ENCODE measurements at places on chromosomes 7 and 10.
A peak's percentile ranks its signal among the peaks of the same experiment; 100 is the strongest.

DNA sequence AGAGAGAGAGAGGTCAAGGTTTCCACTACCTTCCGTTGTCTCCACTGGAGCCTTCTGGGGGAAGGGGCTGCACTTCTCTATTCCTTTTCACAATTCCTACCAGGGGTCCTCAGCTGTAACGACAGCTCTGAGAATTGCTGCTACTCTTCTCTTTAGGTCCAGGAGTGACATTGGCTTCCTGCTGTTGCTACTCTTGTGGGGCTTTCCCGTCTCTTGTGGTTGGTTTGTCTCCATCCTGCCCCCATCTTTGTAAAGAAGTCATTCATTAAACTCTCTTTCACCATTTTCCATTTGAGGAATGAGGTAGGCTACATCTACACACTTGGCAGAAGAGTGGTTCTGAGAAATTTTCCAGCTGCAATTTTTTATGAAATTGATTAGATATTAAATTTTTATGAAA is 238.8 kb upstream of the LYZL1 start:
- DNase-seq, result no peak

DNA sequence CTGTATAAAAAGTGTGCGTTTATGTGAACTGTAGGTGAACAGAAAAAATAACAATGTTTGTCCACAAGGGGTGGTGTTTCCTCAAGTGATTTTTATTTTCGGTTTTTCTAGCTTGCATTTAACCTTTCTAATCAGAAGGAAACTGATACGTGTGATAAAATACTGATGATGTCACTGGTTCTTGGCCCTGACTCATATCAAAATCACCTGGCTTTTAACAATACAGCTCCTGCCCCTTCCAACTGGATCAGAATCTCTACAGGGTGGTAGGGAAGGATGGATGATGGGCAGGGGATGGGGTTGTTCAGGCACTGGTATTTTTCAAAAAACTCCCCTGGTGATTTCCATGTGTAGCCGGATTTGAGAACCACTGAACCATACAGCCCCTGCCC is 10.9 kb downstream of the NPFFR1 start:
- peak; percentile 9 for DNase-seq

- DNase-seq, result no peak
Measured at GRCh38 chr10:32600317-32600716, 154.4 kb downstream of the CCDC7 start.

DNA sequence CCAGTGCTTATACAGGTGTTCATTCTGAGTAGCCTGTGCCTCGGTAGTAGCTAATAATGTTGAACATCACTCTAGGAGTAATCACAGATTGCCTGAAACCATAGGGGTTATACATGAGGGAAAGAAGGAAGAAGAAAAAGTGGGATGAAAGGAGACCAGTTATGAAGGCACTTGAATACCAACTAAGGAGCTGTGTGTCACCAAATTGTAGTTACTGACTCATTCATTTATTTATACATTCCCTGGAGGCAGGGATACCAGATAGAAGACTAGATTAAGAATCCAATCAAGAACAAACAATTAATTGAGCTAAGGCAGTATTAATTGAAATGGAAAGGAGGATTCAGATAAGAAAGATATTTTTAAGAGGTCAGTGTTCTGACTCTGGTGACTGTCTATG is 129.6 kb upstream of the PRPS1L1 start:
- no peak for DNase-seq

DNA sequence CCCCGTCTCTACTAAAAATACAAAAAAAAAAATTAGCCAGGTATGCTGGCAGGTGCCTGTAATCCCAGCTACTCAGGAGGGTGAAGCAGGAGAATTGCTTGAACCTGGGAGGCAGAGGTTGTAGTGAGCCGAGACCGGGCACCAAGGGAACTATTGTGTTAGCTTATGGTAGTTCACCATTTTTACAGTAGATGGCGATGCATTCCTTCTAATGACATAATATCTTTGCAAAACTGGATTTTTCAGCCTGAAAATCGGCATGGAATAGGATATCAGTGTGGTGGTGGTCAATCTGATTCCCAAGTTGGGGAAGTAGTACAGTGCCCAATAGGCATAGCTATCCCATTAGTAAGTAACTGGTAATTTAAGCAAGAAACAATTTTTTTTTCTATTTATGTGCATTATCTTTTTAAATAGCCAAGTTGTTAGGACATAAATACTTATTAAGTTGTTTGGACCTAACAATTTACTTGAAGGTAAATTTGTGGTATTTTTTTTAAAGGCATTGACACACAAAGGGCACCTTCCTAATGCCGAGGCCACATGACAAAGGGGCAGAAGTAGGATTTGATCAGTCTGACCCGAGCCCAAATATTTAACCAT is 17.6 kb upstream of the IMPDH1 start:
- DNase-seq, result peak; percentile 56

DNA sequence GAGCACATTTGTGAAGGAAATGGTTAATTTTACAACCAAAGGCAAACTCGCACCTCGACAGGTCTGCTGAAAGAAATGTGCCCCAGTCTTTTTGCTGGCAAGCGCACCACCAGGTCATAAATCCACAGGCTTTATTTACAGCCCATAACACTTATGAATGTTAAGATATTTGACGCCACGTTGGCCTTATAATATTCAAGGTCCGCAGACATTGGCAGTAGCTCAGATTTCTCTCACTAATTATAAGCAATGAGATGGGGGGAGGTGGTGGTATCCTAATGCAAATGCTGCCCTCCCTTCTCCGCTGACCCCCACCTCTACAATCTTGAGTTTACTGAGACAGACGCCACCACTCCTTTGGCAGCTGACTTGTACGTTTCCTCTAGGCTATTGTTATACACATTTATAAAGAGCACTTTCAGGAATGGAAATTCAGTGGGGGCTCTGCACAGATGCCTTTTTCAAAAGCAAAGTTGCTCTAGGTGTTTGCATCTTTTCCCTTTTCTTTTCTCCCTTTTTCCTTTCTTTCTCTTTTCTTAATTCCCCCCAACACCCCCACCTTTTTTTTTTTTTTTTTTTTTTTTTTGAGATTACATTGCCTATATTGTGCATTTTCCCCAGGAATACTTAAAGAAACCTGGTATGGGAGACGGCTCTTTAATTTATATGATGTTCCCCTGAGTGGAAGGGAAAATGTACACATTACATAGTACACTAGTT is 6.7 kb downstream of the TCF7L2 start:
- no peak for DNase-seq

DNA sequence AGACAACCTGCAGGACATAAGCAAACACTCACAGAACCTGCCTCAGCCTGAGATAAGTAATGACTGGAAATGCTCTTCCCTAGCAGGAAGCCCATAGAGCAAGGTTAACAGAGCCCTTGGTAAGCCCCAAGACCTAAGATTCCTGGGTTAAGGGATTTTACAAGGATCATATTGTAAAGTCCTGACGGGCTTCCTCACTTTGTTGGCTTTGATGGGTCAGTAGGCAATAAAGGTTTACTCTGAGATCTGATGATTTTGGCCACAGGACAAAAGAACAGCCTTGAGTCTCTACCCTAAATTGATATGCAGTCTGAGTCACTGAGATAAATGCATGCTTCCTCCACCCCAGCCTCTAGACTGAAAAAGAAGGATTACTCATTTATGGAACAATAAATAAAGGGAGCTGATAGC is 270.8 kb downstream of the HTR7 start:
- DNase-seq, result no peak

DNA sequence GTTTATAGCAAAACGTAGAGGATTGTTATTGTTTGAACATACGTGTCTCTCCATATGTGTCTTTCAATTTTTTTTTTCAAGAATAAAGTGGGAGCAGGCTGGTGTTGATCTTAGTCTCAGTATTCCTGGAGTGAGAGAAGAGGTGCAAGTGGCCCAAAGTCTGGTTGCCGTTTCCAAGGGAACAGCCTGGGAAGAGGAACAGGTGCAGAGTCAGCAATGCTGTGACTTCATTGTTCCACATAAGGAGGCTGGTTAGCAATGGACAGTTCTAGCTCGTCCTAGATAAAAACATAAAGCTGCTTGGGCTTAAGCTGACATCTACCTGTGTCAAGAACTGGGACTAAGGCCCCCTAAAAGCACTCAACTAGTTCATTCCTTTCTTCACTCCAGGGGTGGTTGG is 626.6 kb upstream of the TPK1 start:
- no peak for DNase-seq

- DNase-seq, result no peak
Measured at GRCh38 chr10:119502209-119502608, 40.3 kb downstream of the RGS10 start.

DNA sequence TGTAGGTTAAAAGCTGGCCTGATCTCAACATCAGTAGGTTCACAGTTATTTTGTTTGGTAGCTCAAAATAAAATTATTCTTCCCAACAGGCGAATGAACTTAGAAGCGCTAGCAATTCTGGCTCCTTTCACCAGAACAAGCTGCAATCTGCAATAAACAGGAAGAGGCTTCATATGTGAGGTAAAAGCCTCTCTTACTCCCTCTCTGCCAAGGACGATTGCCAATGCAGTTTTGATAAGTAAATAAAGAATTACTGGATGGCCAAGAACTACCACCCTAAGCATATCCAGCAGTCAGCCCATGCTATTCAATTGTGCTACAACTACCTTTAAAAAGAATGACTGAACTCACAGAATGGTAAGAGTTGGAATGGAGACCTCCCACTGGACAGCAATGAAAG is 150.0 kb upstream of the LAMB4 start:
- no peak for DNase-seq

DNA sequence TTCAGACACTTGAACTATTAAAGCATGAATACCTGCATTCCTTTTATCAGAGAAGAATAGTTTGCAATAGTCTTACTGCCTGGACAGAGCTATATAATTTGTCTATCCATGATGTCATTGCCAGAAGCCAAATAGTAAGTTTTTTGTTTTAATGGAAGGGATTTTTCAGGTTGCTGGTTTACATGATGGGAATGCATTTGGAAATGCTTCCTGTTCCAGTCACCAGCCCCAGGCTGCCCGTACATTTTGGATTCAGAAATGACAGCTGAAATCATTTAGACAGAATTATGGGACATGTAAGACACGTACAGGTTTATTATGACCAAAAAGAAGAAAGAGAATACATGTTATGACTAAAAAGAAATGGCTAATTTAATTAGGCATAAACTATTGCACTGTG is 293.1 kb downstream of the CDK14 start:
- DNase-seq, result no peak

DNA sequence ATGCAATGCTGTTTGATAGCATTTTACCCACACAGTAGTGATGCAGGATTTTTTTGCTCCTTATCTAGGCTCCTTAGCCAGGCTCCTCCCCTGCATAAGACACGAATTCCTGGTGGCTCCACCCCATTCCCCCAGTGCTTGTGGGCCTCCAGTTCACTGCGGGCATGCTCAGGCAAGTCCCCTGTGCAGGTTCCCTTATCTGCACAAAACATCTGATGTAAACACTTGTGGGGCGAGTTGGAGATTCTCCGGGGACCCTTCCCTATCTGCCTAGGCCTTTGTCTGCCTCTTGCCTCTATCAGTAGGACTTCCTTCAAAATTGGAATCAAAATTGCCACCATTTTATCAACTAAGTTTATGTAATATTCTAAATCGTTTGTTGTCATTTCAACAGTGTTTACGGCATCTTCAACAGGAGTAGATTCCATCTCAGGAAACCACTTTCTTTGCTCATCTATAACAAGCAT is 5.4 kb upstream of the STK17A start:
- DNase-seq, result no peak

GRCh38 chr7:115678086-115678982 is 352.2 kb downstream of the TFEC start:
- no peak for DNase-seq

GRCh38 chr10:131872827-131873375 is 27.9 kb upstream of the PPP2R2D start:
- DNase-seq, result no peak

- peak; percentile 90 for DNase-seq
Measured at GRCh38 chr7:45111298-45112223, at the start of gene TBRG4. TBRG4 (minus strand) TSS chr7:45111697; CDS start chr7:45109237, 2,460 bp downstream.

GRCh38 chr10:71259815-71260501 is 47.6 kb downstream of the UNC5B start:
- DNase-seq, result no peak

DNA sequence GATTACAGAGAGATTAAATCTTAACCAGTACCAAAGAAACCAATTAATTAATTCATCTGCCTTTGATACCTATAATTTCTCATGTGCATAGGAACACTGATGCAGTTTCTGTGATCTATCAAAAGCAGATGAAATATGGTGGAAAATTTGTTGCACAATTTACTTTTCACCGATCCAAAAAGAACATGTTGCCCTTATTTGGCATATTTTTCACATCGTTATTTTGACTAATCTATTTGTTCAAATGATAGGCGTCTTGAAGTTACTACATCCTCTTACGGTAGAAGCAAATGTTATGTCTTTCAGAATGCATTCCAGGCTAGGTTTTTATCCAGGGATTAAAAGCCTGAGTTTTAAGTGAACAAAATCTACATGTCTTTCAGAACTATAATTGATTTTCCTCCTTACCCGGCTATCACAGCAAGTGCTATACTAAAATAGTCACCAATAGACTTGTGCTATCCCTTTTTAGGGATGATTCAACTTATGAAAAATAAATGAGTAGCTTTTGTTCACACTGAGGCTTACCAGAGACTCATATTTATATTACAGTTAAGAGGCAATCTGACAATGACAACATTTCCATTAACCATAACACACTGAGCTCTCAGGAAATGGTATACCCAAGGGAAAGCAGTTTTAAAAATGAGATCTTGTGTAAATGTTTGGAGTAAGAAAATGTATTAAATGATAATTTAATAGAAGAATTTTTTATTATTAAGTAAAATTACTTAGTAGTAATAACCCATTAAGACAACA is 16.8 kb upstream of the TES start:
- no peak for DNase-seq

GRCh38 chr10:127343821-127344220 is 147.4 kb upstream of the INSYN2A start:
- DNase-seq, result no peak

GRCh38 chr7:133197972-133198544 is 54.8 kb upstream of the EXOC4 start:
- DNase-seq, result no peak

DNA sequence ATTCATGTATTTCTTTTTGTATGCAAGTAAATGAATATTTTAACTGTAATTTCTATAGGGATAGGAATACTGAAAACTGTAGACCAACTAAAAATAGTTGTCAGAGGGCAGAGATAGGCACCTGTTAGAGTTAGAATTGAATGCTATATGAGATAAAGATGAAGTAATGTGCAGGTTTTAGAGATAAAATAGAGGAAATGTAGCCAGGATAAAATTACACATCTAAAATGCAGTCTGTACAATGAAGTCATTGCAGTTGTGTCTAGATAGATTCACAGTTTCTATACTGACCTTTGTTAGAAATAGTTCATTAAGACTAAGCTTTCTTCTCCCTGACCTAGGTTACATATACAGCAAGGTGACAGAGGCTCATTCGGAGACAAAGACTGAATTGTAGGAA is 46.2 kb downstream of the SMNDC1 start:
- no peak for DNase-seq
